ENCODE measurements at places on chromosomes 12 and 14. TPM values are rescaled to one million over a fixed set of nuclear protein-coding genes. Genes with fewer than 3 reads are reported as not detected.

SPTB gene
- 0.36 TPM for total RNA-seq

RPL6 gene
- 1,982 TPM for total RNA-seq

FCF1 gene
- total RNA-seq, result 21.4 TPM

TMCC3 gene
- 11.8 TPM for total RNA-seq

SMCO3 gene
- total RNA-seq, result 0.07 TPM

CCDC177 gene
- not detected for total RNA-seq

NAA30 gene
- 14.9 TPM for total RNA-seq

MDGA2 gene
- total RNA-seq, result 0.23 TPM

RD3L gene
- not detected for total RNA-seq

GRCh38 chr14:53619691-53620231 is 336.9 kb downstream of the BMP4 start:
- peak; percentile 36 for DNase-seq

DNA sequence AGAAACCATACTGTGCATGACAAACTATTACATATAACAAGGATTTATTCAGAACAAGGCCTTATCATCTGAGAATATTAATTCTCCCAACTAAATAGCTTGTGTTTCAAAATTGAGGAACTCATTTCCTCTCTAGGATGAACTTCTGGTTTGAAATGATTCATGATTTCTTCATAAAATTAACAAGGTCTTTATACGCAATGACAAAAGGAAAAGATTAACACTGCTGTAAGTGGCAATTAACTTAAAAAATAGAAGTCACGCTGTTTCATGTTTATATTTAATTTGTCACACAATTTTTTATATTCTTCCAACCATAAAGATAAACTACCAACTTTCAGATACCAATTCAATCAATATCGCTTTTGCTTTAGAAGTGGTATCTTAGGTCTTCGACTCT is 80.8 kb downstream of the GRIP1 start:
- DNase-seq, result no peak

GRCh38 chr12:16335838-16336237 is 11.6 kb upstream of the MGST1 start:
- no peak for DNase-seq

DNA sequence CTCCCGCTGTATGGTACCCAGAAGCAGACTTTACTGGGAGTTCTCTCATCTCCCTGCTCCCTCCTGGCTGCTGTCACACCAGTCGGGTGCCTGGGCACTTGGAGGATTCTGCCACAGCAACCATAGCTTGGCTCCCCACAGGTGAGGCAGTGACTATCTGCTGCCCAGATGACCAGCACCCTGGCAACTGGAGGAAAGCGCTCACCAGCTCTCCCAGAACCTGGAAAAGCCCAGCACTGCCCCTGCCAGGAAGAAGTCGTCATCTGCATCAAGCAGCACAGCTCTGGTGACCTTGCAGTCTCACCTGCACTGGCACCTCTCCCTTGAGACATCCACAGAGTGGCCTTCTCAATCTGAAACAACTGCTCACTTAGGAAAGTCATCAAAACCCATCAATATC is 31.9 kb upstream of the TC2N start:
- DNase-seq, result no peak

DNA sequence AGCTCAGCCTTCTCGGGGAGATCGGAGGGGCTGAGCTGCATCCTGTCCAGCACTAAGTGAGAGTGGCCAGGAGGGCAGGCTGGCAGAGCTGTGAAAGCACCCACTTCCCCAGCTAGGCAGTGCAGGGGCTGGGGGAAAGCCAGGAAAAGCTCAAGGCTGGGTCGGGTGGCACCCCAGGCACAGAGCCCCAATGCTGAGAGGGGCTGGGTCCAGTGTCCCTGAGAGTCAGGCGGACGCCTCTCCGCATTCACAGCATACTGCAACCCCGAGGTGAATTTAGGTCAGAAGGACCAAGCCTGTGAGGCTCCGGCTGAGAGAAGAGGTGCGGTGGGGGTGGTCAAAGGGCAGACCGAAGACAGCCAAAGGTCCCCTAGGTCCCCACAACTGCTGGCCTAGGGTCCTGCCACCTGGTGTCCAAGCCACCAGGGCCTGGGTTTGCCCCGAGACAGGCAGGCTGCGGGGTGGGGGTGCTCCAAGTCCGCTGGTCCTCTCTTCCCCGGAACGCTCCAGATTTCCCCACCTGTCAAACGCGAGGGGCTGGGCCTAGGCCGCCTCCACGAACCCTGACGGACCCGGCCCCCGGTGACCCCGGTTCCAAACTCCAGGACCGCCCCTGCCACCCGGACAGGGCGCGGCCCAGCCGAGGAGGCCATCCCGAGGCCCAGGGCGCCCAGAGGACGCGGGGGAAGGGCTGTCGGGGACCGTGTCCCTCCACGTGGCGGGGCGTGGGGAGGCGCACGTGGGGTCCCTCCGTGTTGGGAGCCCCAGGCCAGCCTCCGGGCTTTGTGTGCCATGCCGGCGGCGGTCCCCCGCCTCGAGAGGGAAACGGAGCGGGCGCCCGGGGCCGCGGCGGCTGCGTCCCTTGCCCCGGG is 527 bp downstream of the CAMKK2 start:
- no peak for DNase-seq

DNA sequence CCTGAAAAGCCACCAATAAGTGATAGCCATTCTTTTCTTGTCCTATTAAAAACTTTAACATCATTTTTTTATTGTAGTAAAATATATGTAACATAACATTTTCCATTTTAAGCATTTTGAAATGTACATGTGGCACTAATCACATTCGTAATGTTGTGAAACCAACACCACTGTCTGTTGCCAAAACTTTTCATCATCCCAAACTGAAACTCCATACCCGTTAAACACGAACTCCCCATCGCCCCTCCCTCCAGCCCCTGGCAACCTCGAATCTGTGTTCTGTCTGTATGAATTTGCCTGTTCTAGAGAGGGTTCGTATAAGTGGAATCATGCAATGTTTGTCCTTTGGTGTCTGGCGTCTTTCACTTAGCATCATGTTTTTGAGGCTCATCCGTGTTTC is 75.9 kb downstream of the CCDC92 start:
- no peak for DNase-seq

GRCh38 chr12:42166501-42166900 is 21.8 kb upstream of the GXYLT1 start:
- DNase-seq, result no peak

- DNase-seq, result peak; percentile 74
Observed at GRCh38 chr12:56836317-56836716, 73.2 kb downstream of the HSD17B6 start.

DNA sequence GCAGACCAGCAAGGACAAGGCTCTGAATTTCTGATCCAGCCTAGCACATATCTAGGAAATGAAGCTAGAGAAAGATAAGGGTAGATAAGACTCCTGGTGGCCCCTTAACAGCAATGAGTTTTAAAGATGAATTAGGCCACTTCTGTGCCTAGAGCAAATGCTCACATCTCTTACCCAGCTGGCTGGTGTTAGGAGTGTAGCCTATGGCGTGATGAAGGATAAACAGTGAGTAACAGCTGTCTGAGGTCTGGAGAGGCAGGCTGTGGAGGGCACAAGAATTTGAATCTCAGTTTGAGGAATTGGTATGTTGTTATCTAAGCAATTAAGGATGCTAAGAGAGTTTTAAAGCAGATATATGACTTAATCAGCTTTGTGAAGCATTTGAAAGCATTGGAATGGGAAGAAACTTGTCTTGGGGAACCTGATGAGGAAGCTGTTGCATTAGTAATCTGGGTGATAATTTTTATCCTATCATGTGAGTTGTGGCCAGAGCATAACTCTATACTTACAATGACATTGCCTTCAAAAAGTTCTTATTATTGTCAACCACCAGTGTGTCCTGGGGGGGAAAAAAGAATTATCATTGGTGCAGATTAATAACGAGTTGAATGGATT is 161.8 kb downstream of the SRGAP1 start:
- no peak for DNase-seq

- DNase-seq, result no peak
Observed at GRCh38 chr12:123843912-123844748, 82.0 kb downstream of the DNAH10 start.

DNA sequence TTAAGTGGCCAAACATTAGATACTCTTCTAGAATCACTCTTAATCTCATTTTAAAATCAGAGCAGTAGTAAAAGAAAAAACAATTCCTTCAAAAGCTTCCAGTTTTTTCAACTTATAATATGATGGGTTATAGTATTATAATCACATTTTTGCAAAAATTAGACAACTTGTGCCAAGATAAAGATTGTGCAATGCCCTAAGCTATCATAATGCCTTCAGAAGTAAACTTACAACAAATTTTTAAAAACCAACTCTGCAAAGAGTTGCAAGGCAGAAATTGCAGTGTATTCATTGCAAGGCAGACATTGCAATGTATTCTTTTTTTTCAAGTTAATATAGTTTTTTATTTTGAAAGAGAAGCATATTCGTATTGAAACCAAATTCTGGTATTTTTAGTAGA is 47.2 kb upstream of the KITLG start:
- no peak for DNase-seq

GRCh38 chr12:122980183-122981035 is at the start of gene ARL6IP4:
TSS of gene ARL6IP4 (plus strand) at chr12:122980681. CDS start at chr12:122981140, 459 bp downstream.
- DNase-seq, result no peak

DNA sequence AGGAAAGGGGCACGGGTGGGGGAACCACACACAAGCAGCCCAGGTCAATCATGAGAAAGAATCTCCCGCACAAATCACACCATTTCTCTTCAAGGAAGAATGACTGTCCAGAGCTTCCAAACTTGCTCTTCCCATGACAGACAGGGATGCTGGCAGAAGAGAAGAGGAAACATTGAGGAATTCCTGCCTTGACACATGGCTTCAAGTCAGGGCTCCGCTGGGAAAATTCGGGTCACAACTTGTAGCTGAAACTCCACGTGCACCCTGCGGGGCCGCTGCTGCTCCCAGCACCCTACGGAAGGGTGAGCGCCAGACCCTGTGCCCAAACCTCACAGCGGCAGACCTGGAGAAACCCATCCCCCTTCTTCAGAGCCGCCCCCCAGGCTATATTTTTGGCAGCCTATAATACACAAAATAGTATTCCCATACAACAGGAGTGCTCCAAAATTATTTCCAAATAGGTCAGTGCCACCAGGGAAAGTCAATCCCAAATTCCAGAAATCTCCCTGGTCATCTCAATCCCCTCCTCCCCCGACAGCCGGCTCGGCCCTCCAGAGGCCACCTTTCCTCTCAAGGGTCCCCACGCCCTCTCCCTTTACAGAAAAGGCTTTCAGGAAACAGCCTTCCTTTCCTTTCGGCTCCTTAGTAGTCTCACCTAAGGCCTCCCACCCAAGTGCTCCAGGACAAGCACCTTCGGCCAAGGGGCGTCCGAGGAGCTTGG is 1.3 kb downstream of the TMEM132D start:
- DNase-seq, result no peak

GRCh38 chr12:19450362-19450761 is 11.1 kb downstream of the AEBP2 start:
- no peak for DNase-seq

DNA sequence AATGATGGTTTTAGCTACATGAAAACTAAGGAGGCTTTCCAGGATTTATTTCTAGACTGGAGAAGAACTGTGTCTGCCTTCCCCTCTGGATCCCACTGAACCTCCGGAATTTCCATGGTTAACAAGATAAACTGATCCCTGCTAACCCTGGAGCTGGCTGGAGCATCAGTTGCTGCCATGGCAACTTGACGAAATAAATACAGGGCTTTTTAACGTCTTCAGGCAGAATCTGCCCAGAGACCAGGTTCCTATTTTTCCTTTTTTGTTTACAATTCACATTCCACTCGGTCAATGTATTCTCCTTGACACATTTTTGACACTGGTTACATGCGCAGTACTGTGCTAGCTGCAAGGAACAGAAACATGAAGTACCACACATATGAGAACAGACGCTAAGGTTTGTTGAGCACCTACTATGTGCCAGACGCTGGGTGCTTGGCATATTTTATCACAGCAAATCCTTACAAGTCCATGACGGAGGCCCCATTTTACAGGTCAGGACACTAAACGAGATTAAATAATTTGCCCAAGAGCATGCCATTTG is 1.7 kb downstream of the C14orf132 start:
- DNase-seq, result no peak

GRCh38 chr12:118307069-118307954 is 65.4 kb downstream of the TAOK3 start:
- DNase-seq, result peak; percentile 57

DNA sequence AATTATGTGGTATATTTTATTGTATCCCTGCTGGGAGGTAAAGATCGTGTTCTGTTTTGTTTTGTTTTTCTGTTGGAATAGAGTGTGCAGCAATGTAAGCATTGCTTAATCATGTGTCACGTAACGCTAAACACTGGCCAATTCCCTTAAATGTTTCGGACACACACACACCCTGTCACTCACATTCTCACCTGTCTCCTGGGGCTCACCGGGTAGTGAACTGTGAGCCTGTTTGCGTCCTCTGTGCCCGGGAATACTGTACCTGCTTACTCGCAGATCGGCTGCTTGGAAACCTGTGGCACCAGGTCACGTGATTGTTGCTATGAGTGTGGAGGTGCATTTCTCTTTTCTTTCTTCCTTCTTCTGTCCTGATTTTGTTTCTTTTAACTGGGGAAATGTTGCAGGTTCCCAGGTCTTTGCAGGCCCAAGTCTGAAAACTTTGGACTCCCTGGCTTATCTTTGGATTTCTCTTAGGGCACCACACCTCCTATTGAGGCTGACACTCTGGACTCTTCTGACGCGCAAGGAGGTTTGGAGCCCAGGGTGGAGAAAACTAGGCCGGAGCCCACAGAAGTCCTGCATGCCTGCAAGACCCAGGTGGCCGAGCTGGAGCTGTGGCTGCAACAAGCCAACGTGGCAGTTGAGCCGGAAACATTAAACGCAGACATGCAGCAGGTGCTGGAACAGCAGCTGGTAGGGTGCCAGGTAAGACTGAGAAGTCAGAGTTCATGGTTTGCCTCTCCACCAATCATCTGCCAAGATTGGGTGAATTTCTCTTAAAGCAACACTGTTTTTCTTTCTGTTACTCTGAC is 181.1 kb downstream of the ESR2 start:
- no peak for DNase-seq

GRCh38 chr14:87994974-87995373 is 2.0 kb upstream of the GALC start:
- no peak for DNase-seq

- DNase-seq, result no peak
Observed at GRCh38 chr12:47021298-47021697, 58.1 kb upstream of the PCED1B start.

GRCh38 chr12:81034926-81035325 is 43.0 kb upstream of the ACSS3 start:
- DNase-seq, result no peak
